ENCODE measurements at places on chromosomes 2 and 18.

GRCh38 chr2:36589230-36589630, 8.7 kb downstream of the FEZ2 start:
- H3K36me3 ChIP-seq, result no peaks in the 10 kb centered on the region
- no peaks in the 10 kb centered on the region for H3K4me1 ChIP-seq
- H3K4me3 ChIP-seq, result no peak overlapping the region
- DNase-seq, result no peak

- no peak for DNase-seq
- H3K4me1 ChIP-seq, result no peaks in the 10 kb centered on the region
- H3K27me3 ChIP-seq, result no peaks in the 10 kb centered on the region
- no peak overlapping the region for H3K27ac ChIP-seq
- H3K36me3 ChIP-seq, result no peaks in the 10 kb centered on the region
- no peak overlapping the region for H3K4me3 ChIP-seq
Observed at GRCh38 chr18:8562919-8563318, 46.3 kb upstream of the RAB12 start.

- no peaks in the 10 kb centered on the region for H3K36me3 ChIP-seq
- H3K27me3 ChIP-seq, result no peaks in the 10 kb centered on the region
- H3K27ac ChIP-seq, result no peak overlapping the region
- no peak for DNase-seq
- no peak overlapping the region for H3K4me3 ChIP-seq
- H3K4me1 ChIP-seq, result no peaks in the 10 kb centered on the region
Observed at GRCh38 chr18:78160961-78161656, 818.5 kb upstream of the SALL3 start.

DNA sequence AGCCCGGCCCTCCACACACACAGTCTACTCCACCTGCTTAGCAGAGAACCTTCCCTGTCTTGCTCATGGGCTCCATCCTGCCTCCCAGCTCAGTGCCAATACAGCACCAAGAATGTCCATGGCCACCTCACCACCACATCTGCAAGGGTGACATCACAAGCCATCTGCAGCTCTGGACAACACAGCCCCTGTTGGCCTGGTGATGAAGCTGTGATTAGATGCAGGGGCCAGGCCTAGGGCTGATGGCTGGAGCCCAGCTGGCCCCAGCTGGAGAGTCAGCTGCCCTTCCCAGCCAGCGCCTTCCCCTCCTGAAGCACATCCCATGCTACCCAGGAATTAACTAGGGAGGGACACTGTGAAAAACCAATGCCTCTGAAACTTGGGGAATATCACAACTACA, 91.1 kb downstream of the TTC32 start:
- H3K4me3 ChIP-seq, result no peak overlapping the region
- no peaks in the 10 kb centered on the region for H3K27me3 ChIP-seq
- DNase-seq, result no peak
- no peaks in the 10 kb centered on the region for H3K4me1 ChIP-seq

DNA sequence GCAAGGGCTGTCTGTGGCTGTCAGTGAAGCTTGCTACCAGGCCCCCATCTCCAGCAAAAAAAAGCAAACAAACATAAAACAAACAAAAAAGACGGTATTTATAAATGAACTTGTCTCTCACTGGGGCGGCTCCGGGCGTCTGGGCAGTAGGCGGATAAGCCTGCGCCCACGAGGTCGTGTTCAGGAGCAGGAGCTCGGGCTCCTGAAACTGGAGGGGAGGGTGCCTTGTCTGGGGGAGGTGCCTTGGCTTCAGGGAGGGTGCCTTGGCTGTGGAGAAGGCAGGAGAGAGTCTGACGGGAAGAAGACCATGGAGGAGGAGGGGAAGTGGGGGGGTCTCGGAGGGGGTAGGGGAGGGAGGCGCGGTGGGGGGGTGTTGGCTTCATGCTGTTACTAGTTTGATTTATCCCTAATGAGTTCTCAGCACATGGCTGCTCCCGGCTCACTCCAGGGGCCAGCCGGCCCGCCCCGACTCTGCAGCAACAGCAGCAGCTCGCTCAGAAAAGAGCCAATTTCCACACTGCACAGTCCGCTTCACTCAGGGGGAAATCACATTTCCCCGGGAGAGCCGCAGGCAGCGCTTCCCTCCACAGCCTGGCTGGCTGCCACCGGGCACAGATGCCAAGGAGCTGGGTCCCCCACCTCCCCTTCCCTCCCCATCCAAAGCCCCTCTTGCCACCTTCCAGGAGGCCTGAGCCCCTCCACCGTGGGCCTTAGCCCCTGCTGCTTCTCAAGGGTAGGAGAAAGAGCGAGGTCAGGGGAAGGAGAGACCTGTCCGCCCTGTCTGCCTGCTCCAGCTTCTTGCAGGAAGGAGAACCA, 38.7 kb downstream of the PSD4 start:
- no peaks in the 10 kb centered on the region for H3K4me1 ChIP-seq
- H3K27me3 ChIP-seq, result no peaks in the 10 kb centered on the region
- H3K36me3 ChIP-seq, result no peaks in the 10 kb centered on the region
- H3K4me3 ChIP-seq, result no peak overlapping the region

GRCh38 chr2:7023542-7023941, 106.3 kb downstream of the RNF144A start:
- no peak overlapping the region for H3K27ac ChIP-seq
- DNase-seq, result no peak
- H3K4me1 ChIP-seq, result no peaks in the 10 kb centered on the region
- H3K36me3 ChIP-seq, result no peaks in the 10 kb centered on the region
- no peaks in the 10 kb centered on the region for H3K27me3 ChIP-seq

DNA sequence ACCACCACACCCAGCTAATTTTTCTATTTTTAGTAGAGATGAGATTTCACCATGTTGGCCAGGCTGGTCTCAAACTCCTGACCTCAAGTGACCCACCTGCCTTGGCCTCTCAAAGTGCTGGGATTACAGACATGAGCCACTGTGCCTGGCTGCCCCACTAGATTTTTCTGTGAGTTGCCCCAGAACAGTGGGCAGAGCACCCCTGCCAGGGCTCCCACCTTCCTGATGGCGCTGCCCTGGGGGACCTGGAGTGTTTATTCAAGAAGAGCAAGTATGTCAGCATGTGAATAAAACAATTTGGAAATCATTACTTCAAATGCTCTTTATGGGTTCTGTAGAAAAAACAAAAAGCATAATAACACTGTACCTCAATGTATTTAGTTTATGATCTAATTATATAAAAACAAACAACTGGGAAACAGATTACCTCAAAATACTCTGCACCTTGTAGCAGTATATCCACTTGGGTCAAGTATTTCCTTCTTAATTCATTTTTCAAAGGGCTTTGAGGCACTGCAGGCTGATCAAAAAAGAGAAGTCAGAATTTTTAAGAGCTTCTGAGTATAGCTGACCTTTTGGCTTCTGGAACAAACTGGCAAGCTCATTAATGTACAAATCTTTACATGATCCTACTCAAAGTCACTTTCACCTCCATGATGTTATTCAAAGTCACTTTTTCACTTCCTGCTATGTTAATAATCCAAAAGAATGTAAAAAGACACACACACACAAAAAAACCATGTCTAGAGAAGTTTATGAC, 8.9 kb downstream of the HJURP start:
- H3K27me3 ChIP-seq, result no peaks in the 10 kb centered on the region
- no peak overlapping the region for H3K27ac ChIP-seq
- H3K36me3 ChIP-seq, result no peaks in the 10 kb centered on the region

DNA sequence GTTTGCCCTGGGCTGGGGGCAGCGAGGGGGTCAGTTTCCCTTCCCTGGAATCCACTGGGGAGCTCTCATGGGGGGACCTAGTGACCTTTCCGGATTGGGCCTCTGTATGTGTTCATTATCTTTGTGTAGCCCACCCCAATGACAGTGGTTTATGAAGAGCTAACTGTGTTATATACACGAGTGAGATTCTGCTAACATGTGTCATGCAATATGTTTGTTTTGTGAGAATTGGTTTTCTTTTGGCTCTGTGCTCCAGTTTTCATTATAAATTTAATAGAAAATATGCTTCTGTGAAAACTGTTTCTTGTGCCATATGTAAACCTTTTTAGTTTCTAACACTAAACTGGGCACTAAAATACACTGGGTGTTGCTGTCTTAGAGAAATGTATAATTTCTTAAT, 110.6 kb downstream of the WDSUB1 start:
- no peak overlapping the region for H3K4me3 ChIP-seq
- H3K27me3 ChIP-seq, result no peaks in the 10 kb centered on the region
- no peak for DNase-seq
- no peak overlapping the region for H3K27ac ChIP-seq
- peaks cover 3% of the 10 kb centered on the region for H3K36me3 ChIP-seq
- H3K4me1 ChIP-seq, result no peaks in the 10 kb centered on the region

GRCh38 chr18:46456691-46457090, 200.3 kb downstream of the LOXHD1 start:
- no peak overlapping the region for H3K4me3 ChIP-seq
- no peak overlapping the region for H3K27ac ChIP-seq
- H3K36me3 ChIP-seq, result no peaks in the 10 kb centered on the region
- H3K27me3 ChIP-seq, result no peaks in the 10 kb centered on the region
- H3K4me1 ChIP-seq, result no peaks in the 10 kb centered on the region

DNA sequence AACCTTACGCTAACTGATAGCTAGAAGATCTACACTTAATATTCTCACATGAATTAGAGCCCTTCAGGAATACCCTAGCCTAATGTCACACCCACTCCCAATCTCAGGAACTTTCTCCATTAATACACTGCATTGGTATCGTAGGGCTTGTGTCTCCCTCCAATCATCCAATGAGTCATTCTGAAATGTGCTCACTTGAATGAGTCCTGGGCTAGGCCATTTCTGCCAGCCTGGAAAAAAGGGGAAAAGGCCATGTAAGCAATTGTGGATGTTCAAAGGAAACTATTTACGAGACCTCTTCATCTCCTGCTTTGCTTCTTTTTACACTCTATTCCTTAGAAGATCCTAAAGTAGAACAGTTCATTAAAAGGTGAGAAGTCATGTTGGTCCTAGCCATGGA, 18.8 kb downstream of the ZEB2 start:
- H3K36me3 ChIP-seq, result no peaks in the 10 kb centered on the region
- no peak for DNase-seq
- H3K4me1 ChIP-seq, result no peaks in the 10 kb centered on the region
- H3K27me3 ChIP-seq, result peaks cover 4% of the 10 kb centered on the region
- no peak overlapping the region for H3K27ac ChIP-seq

DNA sequence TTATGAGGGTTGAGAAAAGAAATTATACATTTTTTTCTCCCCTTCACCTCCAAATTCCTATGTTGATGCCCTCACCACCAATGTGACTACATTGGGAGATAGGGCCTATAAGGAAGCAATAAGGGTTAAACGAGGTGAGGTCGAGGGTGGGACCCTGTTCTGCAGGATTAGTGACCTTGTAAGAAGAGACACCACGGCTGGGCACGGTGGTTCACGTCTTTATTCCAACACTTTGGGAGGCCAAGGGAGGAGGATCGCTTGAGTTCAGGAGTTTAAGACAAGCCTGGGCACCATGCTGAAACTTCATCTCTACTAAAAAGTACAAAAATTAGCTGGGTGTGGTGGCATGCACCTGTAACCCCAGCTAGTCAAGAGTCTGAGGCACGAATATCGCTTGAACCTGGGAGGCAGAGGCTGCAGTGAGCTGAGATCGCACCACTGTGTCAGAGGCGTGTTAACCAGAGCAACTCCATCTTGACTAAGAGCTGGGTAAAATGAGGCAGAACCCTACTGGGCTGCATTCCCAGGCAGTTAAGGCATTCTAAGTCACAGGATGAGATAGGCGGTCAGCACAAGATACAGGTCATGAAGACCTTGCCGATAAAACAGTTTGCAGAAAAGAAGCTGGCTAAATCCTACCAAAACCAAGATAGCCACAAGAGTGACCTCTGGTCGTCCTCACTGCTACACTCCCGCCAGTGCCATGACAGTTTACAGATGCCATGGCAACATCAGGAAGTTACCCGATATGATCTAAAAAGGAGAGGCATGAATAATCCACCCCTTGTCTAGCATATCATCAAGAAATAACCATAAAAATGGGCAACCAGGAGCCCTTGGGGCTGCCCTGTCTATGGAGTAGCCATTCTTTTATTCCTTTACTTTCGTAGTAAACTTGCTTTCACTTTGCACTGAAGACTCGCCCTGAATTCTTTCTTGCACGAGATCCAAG, 77.0 kb downstream of the NCAPH start:
- peak overlapping the region; percentile 52 for H3K27ac ChIP-seq
- DNase-seq, result peak; percentile 55
- peak overlapping the region; percentile 16 for H3K4me3 ChIP-seq

GRCh38 chr18:75204732-75205513, 4.0 kb downstream of the PTGR3 start:
- peak; percentile 55 for DNase-seq
- no peaks in the 10 kb centered on the region for H3K36me3 ChIP-seq
- peak overlapping the region; percentile 39 for H3K4me3 ChIP-seq
- H3K4me1 ChIP-seq, result peaks cover 6% of the 10 kb centered on the region

- H3K27ac ChIP-seq, result no peak overlapping the region
- no peaks in the 10 kb centered on the region for H3K4me1 ChIP-seq
- no peak for DNase-seq
- no peaks in the 10 kb centered on the region for H3K27me3 ChIP-seq
- no peak overlapping the region for H3K4me3 ChIP-seq
Observed at GRCh38 chr18:23059541-23060465, 75.5 kb upstream of the CABLES1 start.

DNA sequence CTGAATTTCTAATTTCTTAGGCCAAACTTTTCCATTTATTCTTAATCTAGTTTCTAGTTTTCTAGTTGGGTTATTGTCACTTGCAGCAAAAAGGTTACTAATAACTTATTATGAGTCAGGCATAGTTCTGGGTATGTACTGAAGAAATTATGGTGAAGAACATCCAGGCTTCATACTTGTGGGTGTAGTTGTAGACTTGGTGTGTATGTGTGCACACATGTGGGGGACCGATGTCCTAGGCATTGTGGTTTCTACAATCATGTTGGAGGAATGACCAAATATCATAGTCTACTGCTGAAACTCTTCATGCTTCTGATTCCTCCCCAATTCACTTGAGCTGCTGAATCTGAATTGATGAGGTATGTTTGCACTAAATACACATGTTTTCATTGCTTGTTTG, 141.2 kb downstream of the PMAIP1 start:
- H3K4me3 ChIP-seq, result no peak overlapping the region
- no peaks in the 10 kb centered on the region for H3K36me3 ChIP-seq
- DNase-seq, result no peak
- no peak overlapping the region for H3K27ac ChIP-seq
- no peaks in the 10 kb centered on the region for H3K27me3 ChIP-seq
- no peaks in the 10 kb centered on the region for H3K4me1 ChIP-seq

- peaks cover 56% of the 10 kb centered on the region for H3K27me3 ChIP-seq
- no peaks in the 10 kb centered on the region for H3K36me3 ChIP-seq
- H3K4me3 ChIP-seq, result no peak overlapping the region
- H3K4me1 ChIP-seq, result no peaks in the 10 kb centered on the region
- DNase-seq, result peak; percentile 46
- no peak overlapping the region for H3K27ac ChIP-seq
Observed at GRCh38 chr2:118221536-118222272, 133.4 kb downstream of the INSIG2 start.

DNA sequence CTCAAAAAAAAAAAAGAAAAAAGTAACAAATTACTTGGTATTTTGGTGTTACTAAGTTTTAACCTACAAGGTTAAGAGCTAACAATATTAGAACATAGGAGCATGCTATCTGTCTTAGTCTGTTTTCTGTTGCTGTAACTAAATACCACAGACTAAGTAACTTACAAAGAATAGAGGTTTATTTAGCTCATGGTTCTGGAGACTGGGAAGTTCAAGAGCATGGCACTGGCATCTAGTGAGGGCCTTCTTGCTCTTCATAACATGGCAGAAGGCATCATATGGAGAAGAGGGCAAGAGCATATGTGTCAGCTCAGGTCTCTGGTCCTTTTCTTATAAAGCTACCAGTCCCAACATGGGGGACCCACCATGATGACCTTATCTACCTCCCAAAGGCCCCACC, 36.5 kb downstream of the SMARCAL1 start:
- no peaks in the 10 kb centered on the region for H3K4me1 ChIP-seq
- H3K27ac ChIP-seq, result no peak overlapping the region
- H3K36me3 ChIP-seq, result no peaks in the 10 kb centered on the region
- DNase-seq, result no peak

GRCh38 chr18:36560187-36560586, 262.7 kb downstream of the FHOD3 start:
- no peaks in the 10 kb centered on the region for H3K4me1 ChIP-seq
- no peak for DNase-seq
- no peak overlapping the region for H3K27ac ChIP-seq
- H3K36me3 ChIP-seq, result no peaks in the 10 kb centered on the region
